ENCODE measurements at places on chromosomes 7 and 10. TPM values are rescaled to one million over a fixed set of nuclear protein-coding genes. Genes with fewer than 3 reads are reported as not detected.

DNA sequence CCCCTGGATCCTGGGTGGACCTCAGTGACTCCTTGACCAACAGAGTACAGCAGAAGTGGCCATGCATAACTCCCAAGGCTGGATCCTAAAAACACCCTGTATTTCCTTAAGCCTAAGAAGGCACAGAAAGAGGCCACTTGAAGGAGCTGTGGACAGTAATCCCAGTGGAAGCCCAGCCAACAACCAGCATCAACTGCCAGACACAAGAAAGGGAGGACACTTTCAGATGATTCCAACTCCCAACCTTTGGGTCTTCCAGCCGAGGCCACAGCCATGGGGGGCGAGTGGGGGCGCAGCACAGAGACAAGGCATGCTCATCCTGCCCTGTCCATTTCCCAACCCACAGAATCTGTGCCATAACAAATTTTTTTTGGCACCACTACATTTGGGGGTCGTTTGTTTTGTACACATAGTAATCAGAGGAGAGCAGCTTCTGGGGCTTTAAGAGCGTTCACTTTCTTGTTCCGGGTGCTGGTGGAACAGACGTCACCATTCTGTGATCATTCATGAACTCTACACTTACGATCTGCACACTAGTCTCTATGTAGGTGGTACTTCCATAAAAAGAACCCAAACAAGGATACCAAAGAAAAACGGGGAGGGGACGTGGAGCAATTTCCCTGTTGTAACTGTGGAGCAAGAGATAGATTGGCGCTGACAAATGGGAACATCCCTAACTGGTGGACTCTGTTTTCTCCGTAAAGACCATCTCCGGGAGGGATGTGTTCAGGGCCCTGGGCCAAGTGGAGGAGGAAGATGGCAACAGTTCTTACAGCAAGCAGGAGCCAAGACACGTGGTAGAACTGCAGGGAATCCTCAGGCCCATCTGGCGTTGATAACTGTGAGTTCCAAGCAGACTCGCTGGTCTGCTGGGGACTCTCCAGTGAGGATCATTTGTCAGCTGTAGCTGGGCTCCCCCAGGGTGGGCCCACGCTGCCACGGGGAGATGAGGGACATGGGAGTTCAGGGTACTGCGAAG, 6.0 kb upstream of the SLC29A3 start:
- H3K27ac ChIP-seq, result peak overlapping the region; percentile 53
- peaks cover 21% of the 10 kb centered on the region for H3K27me3 ChIP-seq
- DNase-seq, result no peak
- H3K4me1 ChIP-seq, result peaks cover 18% of the 10 kb centered on the region

DNA sequence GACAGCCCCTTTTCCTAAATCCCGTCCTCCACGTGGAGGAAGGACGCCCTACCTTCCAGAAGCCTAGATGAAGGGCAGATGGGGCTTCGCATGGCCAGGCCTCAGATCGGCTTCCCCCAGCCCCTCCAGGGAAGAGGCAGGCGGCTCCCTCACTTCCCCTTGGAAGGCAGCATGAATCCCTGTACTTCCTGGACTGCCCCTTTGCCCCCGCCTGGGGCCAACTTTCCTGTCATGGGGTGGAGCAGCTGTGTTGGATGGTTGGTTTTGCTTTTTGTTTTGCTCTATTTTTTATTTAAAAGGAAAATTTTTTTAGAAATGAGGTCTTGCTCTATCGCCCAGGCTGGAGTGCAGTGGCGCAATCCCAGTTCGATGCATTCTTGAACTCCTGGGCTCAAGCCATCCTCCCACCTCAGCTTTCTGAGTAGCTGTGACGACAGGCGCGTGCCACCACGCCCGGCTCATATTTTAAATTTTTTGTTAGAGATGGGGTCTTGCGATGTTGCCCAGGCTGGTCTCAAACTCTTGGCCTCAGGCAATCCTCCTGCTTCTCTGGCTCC, 27.2 kb downstream of the GTF2IRD1 start:
- peaks cover 48% of the 10 kb centered on the region for H3K4me1 ChIP-seq
- H3K36me3 ChIP-seq, result no peaks in the 10 kb centered on the region
- H3K27ac ChIP-seq, result no peak overlapping the region
- DNase-seq, result no peak
- no peaks in the 10 kb centered on the region for H3K27me3 ChIP-seq

GRCh38 chr10:61655335-61655851, 7.3 kb upstream of the CABCOCO1 start:
- DNase-seq, result no peak
- H3K4me3 ChIP-seq, result no peak overlapping the region
- no peaks in the 10 kb centered on the region for H3K36me3 ChIP-seq

DNA sequence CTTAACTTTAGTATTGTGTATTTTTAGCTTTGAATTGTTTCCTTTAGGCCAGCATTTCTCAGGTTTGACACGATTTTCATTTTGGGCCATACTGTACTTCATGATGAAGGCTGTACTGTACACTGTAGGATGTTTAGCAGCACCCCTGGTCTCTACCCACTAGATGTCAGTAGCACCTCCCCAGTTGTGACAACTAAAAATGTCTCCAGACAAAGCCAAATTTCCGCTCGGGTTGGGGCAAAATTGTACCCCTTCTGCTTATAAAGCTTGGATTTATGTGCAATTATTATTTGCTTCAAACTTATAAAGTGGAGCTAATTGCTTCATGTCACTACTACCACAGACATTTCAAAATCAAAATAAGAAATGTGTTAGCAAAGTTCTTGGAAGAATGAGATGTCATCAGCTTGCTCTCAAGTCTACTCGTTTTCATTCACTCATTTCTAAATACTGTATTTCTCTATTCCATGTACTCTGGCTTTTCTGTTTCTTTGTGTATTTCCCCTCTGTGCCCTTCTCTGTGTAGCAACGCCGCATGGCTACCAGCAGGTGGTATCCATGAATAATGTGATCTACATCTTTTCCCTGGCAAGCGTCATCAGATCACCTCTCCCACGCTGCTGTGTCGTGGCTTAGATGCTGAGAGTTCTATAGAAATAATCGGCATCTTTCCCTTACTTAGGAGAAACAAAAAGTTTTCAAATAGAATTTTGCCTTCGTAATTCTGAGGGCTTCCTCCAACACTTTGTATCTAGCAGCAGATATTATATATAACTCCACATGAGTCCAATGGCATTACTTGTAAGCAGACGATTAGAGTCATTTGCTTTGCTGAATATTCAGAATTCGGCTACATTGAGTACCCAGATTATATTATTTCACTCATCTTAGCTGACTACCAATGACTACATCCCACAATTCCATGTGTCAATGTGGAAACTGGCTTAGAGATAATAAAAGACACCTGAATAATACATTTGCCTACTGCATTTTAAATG, 47.8 kb upstream of the CALCR start:
- peak overlapping the region; percentile 89 for H3K27ac ChIP-seq
- no peak overlapping the region for H3K4me3 ChIP-seq
- H3K4me1 ChIP-seq, result peaks cover 6% of the 10 kb centered on the region
- H3K36me3 ChIP-seq, result peaks cover 2% of the 10 kb centered on the region

- no peaks in the 10 kb centered on the region for H3K27me3 ChIP-seq
- H3K27ac ChIP-seq, result no peak overlapping the region
- DNase-seq, result no peak
- H3K4me1 ChIP-seq, result peaks cover 41% of the 10 kb centered on the region
Observed at GRCh38 chr10:58820861-58821751, 308.4 kb downstream of the BICC1 start.

- no peaks in the 10 kb centered on the region for H3K4me1 ChIP-seq
- H3K4me3 ChIP-seq, result no peak overlapping the region
Observed at GRCh38 chr7:111537134-111537533, 25.2 kb downstream of the IMMP2L start.

DNA sequence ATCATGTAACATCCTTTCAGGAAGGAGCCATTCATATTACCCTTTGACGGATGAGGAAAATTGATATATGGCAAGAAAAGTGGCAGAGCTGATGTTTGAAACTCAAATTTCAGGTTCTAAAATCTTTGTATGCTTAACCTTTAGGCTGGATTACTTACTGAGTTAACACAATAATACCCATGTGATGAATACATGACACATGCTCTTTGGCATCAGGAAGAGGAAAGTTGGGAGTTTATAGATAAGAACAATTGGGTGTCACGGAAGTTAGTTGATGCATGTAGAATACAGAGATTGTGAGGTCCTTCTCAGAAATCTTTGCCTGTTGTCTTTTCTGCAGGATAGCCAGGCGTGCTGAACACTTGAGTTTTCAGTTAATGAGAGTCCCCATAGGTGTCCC, 572.1 kb upstream of the POM121L12 start:
- H3K27ac ChIP-seq, result no peak overlapping the region
- no peak for DNase-seq
- no peaks in the 10 kb centered on the region for H3K27me3 ChIP-seq
- H3K4me3 ChIP-seq, result no peak overlapping the region
- no peaks in the 10 kb centered on the region for H3K4me1 ChIP-seq
- H3K36me3 ChIP-seq, result no peaks in the 10 kb centered on the region

GRCh38 chr7:152969335-152969734, 209.8 kb downstream of the ACTR3B start:
- no peak overlapping the region for H3K27ac ChIP-seq
- DNase-seq, result no peak
- H3K36me3 ChIP-seq, result peaks cover 3% of the 10 kb centered on the region
- no peaks in the 10 kb centered on the region for H3K4me1 ChIP-seq
- H3K4me3 ChIP-seq, result no peak overlapping the region
- H3K27me3 ChIP-seq, result no peaks in the 10 kb centered on the region

GRCh38 chr10:123795196-123795780, 96.3 kb downstream of the CPXM2 start:
- H3K27ac ChIP-seq, result peak overlapping the region; percentile 8
- DNase-seq, result no peak
- no peaks in the 10 kb centered on the region for H3K36me3 ChIP-seq
- H3K27me3 ChIP-seq, result no peaks in the 10 kb centered on the region
- no peak overlapping the region for H3K4me3 ChIP-seq
- H3K4me1 ChIP-seq, result peaks cover 2% of the 10 kb centered on the region

DNA sequence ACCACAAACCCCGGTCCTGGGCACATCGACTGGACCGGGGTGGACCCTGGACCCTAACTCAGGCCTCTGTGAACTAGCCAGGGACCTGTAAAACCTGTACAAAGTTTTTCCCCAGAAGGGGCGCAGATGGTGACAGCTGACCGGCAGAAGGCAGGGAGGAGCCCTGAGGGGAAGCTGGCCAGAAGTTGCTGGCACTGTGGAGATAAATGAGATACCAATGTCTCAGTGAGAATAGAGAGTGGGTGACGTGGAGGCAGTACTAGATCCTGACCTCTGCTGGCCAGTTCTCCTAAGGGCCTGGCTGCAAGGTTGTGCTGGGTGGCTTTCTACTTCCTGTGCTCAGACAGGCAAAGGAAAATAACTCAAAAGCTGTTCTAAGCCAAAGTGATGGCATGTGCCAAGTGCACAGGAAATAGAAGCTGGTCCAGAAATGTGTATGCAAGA, 10.6 kb upstream of the TSPAN14 start:
- H3K27me3 ChIP-seq, result no peaks in the 10 kb centered on the region
- no peak for DNase-seq
- peak overlapping the region; percentile 37 for H3K4me3 ChIP-seq

DNA sequence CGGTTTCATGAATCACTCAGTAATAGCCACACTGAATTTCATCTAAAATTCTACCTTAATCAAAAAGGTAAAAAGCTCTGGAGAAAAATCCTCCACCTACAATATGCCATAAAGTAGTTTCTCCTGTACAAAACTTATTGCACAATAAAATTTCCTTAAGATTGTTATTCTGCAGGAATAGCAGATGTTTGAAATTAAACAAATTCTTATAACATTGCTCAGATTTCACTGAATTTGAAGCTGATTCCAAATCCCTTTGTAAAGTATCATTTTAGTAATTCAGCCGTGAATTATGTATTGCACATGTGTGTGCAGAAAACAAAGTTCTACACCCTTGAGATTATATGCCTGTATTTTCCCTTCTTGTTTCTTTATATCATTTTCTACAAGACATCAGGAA, 123.8 kb downstream of the AMPH start:
- no peak overlapping the region for H3K4me3 ChIP-seq
- no peaks in the 10 kb centered on the region for H3K36me3 ChIP-seq

DNA sequence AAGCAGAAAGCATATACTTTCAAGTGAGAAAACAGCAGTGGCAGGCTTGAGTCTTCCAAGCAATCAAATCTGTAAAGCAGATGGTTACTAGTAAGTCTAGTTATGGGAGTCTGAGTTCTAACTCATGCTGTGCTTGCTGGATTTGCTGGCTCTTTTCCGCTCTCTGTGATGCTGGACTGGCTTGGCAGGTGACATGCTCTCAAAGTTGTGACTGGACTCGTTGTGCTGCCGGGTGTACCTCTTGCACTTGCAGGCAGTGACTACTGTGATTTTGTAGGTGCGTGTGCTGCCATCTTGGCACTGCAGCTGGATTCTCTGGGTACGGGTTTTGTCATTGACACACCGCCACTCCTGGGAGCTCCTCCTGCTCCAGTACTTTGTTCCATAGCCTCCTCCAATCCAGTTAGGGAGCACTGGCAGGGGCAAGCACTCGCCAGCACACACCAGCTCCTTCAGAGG, 3.1 kb downstream of the SOSTDC1 start:
- no peak overlapping the region for H3K4me3 ChIP-seq
- no peaks in the 10 kb centered on the region for H3K36me3 ChIP-seq
- no peak overlapping the region for H3K27ac ChIP-seq
- H3K4me1 ChIP-seq, result peaks cover 40% of the 10 kb centered on the region

DNA sequence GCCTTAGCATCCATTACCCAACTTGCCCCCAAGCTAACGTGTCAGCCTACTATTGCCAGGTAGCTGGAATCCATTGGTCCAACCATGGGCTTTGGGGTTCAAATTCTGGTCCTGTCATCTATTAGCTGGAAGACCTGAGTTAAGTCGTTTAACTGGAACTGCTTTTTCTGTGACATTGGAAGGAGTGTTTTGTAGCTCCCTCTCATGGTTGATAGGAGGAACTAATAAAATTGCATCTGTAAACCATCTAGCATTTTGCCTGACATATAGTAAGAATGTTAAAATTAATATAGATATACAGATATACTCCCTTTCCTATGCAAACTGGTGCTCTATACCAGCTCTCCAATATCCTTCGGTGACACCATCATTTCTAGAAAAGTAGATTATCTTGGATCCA, 23.8 kb upstream of the SLF2 start:
- H3K27me3 ChIP-seq, result peaks cover 46% of the 10 kb centered on the region
- no peak overlapping the region for H3K4me3 ChIP-seq
- no peak for DNase-seq
- no peaks in the 10 kb centered on the region for H3K36me3 ChIP-seq

DNA sequence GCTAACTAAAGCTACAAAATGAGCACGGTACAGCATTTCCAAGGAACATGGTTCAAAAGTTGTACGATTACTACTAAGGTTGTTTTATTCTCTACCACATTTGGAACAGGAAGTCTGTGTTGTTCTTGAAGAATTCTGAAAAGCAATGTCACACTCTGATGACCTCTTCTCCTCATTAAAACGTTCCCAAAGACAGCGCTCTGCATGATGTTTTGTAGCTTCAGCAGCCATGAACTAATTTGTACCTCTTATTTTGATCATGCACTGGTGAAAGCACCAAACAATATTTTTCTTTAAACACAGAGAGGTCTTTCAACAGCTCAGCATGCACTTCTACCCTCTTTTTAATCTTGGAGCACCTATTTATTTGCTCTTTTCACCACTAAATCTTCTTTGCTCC, 75.0 kb upstream of the TES start:
- peaks cover 43% of the 10 kb centered on the region for H3K4me1 ChIP-seq
- H3K36me3 ChIP-seq, result no peaks in the 10 kb centered on the region
- H3K27me3 ChIP-seq, result no peaks in the 10 kb centered on the region
- peak overlapping the region; percentile 6 for H3K4me3 ChIP-seq
- H3K27ac ChIP-seq, result peak overlapping the region; percentile 52

Gene COL13A1
- 9.5 TPM for total RNA-seq

Gene THNSL1
- total RNA-seq, result 6.5 TPM

Gene PLXDC2
- total RNA-seq, result 4.1 TPM

Gene CYP3A5
- total RNA-seq, result not detected

Gene IRF5
- total RNA-seq, result not detected

Gene SVIL
- total RNA-seq, result 57.5 TPM

Gene STOX1
- 8.8 TPM for total RNA-seq

Gene ZNF485
- total RNA-seq, result 8.4 TPM

Gene C10orf143
- 2.7 TPM for total RNA-seq

Gene KLF14
- total RNA-seq, result not detected

Gene SLC26A3
- not detected for total RNA-seq

Gene GJD4
- total RNA-seq, result not detected
